Uterus (tissue), 4 donors: ENCODE measurements at places on chromosomes 1 and 21. TPM values are rescaled to one million over a fixed set of nuclear protein-coding genes. Genes with fewer than 3 reads are reported as not detected.

The NHLH2 gene
- not detected for total RNA-seq

The SYDE2 gene
- total RNA-seq = 13.3 TPM

The TRIM17 gene
- total RNA-seq = 5.9 TPM

The VWA5B1 gene
- total RNA-seq = 0.69 TPM

DNA sequence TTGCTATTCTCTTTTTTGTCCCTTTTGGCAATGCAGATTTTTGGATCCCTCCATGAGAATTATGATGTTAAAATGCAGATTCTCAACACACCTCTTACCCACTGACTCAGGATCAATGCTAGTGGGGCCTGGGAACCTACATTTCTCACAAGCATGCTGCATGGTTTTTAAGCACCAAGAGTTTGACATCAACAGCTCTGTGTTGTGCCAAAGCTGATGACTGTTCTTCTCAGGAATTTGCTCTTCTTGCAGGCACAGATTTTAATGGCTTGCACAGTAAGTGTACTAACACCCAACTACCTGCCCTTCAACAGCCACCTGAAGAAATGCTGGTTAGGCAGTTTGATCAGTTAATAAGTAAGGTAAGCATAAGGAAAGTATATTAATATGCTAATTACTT lies 468.7 kb downstream of the PTBP2 start:
- no peak for DNase-seq

The PBX1 gene
- total RNA-seq = 248 TPM

The SMG5 gene
- 48.1 TPM for total RNA-seq

GRCh38 chr1:17248781-17249180 lies at the start of gene PADI3:
Gene PADI3, plus strand, starts transcription at chr1:17249098. Its CDS starts 40 bp downstream, at chr1:17249138.
- no peak for DNase-seq

GRCh38 chr1:107590087-107590486 lies 374.9 kb downstream of the VAV3 start:
- no peak for DNase-seq

The AK5 gene
- total RNA-seq = 0.88 TPM
